ENCODE measurements at places on chromosomes 16 and 17. TPM values are rescaled to one million over a fixed set of nuclear protein-coding genes. Genes with fewer than 3 reads are reported as not detected.

Gene ABI3
- total RNA-seq = 3.4 TPM

DNA sequence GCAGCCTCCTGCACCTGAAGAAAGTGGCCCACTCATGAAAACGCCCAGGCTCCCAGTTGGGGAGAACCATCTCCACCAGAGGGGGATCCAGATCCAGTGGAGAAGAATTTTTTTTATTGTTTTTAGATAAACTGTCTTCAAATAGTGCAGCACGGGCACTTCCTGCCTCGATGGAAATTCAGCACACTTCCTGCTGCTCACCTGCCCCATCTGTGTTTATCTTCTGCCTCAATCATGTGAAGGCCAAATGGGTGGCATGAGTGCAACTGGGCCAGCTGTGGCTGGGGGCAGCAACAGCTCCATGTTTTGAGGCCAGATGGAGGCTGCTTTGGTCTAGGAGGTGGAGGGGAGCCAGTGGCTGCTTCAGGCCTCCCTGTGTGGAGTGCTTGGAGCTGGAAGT, 75.9 kb upstream of the WSB1 start:
- no peak for DNase-seq
- no peaks in the 10 kb centered on the region for H3K4me1 ChIP-seq
- H3K36me3 ChIP-seq = no peaks in the 10 kb centered on the region

- H3K4me3 ChIP-seq = peak within 1 kb of the TSS; percentile 77
- H3K4me1 ChIP-seq = no peaks in the 10 kb centered on the region
- no peaks in the 10 kb centered on the region for H3K36me3 ChIP-seq
- no peaks in the 10 kb centered on the region for H3K27me3 ChIP-seq
- peak within 1 kb of the TSS; percentile 2 for H3K27ac ChIP-seq
Measured at GRCh38 chr16:3187798-3188674, at the start of gene OR1F1. Gene OR1F1 (plus strand): TSS chr16:3188204.

GRCh38 chr16:28293601-28293960, 1.3 kb downstream of the SBK1 start:
- no peak overlapping the region for H3K4me3 ChIP-seq
- H3K36me3 ChIP-seq = no peaks in the 10 kb centered on the region
- no peak overlapping the region for H3K27ac ChIP-seq
- H3K4me1 ChIP-seq = no peaks in the 10 kb centered on the region

Data from SJCRH30 (cell line).